ENCODE measurements at places on chromosomes 5 and 9.

- no peak for DNase-seq
Measured at GRCh38 chr5:19369561-19369960, 618.4 kb downstream of the CDH18 start.

DNA sequence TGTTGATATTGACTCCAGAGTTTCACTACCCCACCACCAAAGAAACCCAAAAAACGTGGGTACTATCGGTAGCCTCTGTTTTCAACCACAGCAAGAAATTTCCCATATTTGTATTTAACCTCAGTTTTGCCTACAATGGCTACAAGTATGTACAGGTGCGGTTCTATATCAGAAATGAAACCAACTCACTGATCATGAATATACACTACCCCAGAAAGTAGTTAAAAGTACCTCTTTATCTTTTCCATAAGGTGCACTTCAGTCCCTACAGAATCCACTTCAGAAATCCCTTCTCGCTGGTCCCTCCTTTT, 140.6 kb upstream of the SLC12A2 start:
- DNase-seq = no peak

- no peak for DNase-seq
Measured at GRCh38 chr9:127626752-127627493, 14.8 kb downstream of the STXBP1 start.

- DNase-seq = no peak
Measured at GRCh38 chr5:168469816-168470215, 16.5 kb upstream of the RARS1 start.

DNA sequence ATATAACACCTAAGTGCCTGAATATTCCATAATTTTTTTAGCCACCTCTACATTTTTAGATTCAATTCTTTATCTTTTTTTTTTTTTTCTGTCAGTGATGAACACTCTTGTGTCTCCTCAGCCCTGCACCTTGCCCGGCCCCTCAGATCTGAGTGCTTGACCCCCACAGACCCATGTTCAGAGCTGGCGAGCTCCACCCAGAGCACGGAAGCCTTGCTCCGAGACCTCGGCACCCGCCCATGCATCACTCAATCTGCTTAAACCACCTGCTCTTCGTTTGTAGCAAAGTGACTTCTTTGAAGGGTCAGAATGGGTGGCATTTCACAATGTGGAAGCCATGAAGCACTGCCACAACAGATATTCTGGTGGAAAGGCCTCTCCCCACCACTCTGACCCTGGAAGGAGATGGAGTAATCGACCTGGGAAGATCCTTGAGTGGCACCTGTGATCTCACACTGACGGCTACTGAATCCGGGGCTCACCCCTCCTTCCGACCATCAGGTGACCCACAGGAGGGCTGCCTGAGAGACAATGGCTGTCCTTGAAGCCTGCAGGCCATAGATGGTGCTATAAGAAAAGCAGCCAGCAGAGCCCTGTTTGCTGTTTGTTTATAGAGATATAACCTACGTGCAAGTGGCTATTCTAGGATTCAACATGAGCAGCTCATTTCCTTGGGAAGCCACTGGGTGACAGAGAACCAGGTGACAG, 261.1 kb upstream of the IRX4 start:
- no peak for DNase-seq

GRCh38 chr9:77454663-77455062, 193.5 kb downstream of the GNA14 start:
- DNase-seq = no peak

DNA sequence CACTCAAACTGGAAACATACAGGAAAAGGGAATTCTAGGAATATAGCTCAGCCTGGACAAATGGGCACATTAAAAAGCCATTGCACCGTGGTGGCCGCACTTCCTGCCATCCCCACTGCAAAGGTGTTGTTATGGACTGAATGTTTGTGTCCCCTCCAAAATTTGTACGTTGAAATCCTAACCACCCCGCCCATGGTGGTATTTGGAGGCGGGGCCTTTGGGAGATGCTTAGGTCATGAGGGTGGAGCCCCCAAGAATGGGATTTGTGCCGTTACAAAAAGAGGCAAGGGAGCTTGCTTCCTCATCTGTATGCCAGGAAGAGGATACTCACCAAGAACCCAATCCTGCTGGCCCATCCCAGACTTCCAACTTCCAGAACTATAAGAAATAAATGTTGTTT, 1.1 kb upstream of the CMBL start:
- no peak for DNase-seq

DNA sequence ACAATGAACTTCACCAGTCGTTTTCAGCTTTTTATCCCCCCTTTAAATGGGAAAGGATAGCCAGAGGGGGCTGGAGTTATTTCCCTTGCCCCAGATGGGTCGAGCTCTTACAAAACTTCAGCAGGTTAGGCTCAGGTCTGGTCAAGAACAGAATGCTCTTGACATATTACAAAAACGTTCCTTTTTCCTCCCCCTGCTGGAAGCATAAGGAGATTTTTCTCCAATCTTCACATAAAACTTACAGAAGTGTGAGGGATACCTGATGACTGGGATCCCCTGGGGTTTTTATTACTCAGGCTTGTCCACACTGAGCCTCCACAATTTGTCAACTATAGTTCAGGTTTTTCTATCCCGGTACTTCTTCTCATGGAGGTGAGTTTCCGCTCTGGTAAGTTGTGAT, 60.8 kb downstream of the CSF2 start:
- no peak for DNase-seq

DNA sequence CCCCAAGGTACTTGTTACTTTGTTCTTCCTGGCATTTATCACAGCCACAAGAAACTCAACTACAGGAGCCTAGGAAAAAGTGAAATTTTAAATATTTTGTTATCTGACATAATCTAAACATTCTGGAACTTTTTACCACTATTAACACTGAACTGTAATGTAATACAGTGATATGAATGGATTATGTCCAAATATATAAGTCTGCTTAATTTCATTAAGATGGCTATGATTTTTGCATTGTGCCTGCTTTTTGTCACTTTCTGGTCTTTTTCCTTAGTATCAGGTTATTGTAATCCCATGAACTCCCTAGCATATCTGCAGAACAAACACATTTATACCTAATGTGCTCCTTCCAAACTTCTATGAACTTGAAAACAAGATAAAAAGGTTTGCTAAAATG, 35.8 kb downstream of the PJA2 start:
- DNase-seq = no peak

- no peak for DNase-seq
Measured at GRCh38 chr5:124460642-124461041, 285.8 kb downstream of the ZNF608 start.

DNA sequence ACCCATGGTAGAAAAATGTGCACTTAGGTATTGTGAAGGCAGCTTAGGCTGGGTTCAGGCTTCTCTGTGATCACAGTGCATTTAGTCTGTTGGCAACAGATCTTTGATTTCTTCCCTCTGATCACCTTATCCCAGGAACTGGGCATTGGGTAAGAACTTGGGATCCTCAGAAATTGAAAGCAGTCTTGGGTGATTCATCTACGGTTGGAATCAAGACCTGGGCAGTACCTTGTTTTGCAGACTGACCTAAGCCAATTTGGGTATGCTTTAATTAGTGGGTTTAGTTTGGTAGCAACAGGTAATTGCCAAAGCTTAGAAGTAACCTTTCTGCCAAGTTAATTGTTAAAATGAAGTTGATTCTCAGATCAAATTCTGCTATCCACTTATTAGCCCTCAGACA, 17.8 kb downstream of the ENTREP1 start:
- no peak for DNase-seq

DNA sequence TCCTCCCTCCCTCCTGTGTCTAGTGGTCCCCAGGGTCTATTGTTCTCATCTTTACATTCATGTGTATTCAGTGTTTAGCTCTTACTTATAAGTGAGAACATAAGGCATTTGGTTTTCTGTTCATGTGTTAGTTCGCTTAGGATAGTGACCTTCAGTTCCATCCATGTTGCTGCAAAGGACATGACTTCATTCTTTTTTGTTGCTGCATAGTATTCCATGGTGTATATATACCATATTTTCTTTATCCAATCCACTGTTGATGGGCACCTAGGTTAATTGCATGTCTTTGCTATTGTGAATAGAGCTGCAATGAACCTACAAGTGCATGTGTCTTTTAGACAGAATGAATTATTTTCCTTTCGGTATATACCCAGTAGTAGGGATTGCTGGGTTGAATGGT, 46.8 kb downstream of the FYB1 start:
- no peak for DNase-seq

DNA sequence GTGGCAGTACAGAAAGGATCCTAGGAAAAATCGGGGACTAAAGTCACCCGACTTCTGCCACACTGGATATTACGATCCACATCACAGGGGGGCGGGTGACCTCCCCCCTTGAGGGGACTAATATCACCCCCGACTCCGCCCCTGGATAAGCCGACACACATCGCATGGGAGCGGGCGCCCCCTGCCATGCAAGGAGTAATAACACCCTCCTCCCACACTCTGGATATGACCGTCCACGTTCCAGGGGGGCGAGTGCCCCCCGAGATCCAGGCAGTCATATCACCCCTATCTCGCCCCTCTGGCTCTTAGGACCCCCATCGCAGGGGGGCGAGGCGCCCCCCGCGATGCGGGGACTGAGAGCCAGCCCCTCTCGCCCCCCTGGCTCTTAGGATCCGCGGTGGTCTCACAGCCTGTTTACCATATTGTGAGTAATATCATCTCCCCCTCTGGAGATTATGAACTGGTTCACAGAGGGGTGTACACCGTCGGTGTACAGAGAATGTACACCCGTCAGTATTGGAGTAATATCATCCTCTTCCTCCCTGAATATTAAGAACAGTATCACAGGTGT, 423.0 kb downstream of the DIRAS2 start:
- DNase-seq = no peak

DNA sequence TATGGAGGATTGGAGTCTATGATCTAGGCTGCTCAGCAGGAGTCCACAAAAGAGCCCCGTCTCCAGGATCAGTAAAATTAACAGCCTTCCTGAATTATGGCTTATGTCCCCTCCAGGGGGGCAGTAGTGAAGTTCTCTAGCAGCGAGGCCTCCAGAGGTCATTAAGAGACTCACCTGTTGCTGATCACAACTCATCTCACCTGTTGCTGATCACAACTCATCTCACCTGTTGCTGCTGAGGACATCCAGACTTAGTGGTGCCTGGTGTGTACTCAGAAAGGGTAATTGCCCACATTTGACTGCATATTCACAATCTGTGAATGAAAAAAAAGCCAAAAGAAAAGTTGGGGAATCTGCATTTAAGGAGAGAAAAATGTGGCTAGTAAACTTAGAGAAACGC, 129.5 kb downstream of the SMARCA2 start:
- no peak for DNase-seq

DNA sequence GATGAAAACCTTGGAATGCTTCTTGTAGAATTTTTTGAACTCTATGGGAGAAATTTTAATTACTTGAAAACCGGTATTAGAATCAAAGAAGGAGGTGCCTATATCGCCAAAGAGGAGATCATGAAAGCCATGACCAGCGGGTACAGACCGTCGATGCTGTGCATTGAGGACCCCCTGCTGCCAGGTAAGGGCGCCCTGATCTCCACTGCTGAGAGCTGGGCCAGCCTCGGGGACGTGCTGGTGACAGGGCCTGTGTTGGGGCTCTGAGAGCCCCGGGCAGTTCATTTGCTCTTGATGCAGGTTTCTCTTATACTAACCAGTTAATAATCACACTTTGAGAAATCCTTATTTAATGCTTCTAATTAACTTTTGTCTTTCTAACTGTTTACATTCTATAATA, 33.0 kb downstream of the TENT4A start:
- no peak for DNase-seq

DNA sequence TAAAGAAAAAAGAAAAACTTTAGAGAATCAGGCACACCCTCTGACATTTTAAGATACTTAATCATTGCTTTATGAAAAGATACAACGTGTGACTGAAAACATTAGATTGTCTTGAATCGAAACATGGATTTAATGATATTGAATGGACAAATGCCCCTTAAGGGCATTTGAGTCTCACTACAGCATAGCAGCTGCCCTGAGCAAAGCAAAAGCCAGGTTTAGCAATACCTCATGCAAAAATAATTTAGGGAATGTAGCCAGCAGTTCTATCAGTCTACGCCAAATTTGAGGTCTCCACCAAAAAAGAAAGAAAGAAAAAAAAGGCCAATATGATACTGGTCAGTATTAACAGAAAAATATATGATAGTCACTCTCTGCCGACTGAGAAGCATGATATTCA, 56.6 kb upstream of the LMNB1 start:
- DNase-seq = no peak

DNA sequence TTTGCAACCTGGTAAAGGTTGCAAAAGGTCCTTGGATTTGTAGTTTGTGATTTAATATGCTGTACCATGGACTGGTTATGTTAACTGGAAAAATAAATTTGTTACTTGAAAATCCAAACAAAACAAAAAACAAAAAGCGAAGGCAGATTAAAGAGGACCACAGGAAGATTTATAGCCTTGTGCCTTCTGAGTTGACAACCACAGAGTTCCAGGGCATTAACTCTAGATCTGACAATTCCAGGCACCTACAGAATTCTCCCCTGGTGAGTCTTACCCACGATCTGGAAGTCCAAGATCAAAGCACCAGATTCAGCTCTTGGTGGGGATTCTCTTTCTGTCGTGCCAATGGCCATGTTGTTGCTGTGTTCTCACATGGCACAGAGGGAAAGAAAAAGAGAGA, 107.9 kb upstream of the SELENOP start:
- DNase-seq = no peak

GRCh38 chr5:27266184-27266583, 227.8 kb upstream of the CDH9 start:
- DNase-seq = no peak

DNA sequence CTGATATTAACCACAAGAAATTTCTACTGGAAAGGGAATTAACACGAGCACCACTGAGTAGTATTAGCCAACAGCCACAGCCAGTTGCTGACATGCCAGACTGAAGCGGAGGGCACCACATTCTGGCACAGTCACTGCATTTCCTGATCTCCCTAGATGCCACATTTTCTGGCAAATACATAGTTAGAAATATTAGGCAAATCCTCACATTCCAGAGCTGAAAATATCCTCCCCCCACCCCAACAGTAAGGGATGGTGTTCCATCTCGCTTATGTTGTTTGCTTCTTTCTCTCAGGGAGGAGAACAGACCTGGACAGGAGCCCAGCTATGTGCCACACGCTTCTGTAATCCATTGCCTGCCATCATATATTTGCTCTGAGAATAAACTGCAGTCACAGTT, 32.8 kb upstream of the MCTP1 start:
- DNase-seq = no peak

GRCh38 chr5:168377525-168377924, 86.1 kb downstream of the WWC1 start:
- DNase-seq = no peak

GRCh38 chr5:96079075-96079474, 117.4 kb upstream of the ELL2 start:
- no peak for DNase-seq

DNA sequence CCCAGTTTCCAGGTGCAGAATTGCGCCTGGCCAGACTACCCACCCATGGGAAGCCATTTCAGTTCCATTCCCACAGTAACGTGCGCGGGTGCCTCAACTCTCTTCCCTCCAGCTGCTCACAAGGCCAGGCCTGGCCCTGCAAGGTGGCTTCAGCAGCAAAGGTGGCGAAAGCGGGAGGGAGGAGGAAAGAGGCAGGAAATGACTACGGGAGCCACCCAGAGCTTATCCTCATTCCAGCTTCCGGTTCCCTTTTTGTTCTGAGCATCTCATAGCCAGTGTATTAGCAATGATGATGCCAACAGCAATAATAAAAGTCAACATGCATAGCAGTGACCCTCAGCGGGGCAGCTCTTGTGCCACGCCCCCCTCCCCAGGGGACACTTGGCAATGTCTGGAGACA, 101.5 kb upstream of the BOD1 start:
- no peak for DNase-seq
